ENCODE measurements at places on chromosomes 2 and 18.
A peak's percentile ranks its signal among the peaks of the same experiment; 100 is the strongest.

DNA sequence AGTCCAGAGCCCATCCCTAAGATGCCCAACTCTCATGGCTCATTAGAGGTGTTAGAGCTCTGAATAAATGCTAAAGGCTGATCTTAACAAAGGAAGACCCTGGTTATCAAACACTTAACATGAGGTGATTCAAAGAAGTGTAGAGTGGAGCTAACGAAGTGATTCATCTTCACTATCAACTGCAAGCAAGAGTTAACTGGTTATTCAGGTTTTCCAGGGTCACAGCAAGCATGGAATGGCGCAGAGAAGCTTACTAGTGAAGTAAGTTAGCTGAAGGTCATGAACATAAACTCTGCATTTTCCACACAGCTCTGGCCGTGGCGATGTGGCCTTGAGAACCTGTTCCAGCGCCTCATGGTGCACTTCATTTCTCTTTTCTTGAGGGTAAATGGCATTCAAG is 17.0 kb downstream of the RND3 start:
- no peak for DNase-seq

DNA sequence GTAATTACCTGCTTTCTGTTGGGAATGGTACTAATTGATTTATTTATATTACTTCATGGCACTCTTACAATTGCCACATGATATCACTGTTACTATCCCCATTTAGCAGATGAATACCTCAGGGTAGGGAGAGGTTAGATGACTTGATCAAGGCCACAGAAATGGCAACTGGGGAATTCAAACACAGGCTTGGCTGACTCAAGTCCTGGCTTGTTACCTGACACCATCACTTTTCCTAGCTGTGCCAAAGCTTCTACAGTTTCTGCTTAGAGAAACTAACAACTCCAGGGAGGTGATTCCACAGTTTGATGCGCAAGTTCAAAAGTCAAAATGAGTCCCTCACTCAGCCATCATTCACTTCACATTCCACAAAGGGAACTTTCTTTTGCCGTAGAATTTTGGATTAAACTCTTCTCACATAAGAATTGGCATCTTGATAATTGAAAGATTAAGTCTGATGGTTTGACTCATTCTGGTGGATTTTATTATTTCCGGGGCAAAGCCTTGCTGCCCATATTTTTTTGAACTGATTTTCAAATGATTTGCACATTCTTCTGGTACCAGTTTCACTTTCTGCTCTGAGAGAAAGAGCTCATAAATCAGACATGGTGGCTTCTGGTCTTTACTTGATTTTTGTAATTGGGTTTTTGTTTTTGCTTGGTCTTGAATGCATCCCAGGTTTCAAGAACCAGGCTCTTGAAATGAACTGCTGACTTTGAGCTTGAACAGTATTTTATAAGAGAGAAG is 656.8 kb downstream of the BCL11A start:
- DNase-seq: no peak

DNA sequence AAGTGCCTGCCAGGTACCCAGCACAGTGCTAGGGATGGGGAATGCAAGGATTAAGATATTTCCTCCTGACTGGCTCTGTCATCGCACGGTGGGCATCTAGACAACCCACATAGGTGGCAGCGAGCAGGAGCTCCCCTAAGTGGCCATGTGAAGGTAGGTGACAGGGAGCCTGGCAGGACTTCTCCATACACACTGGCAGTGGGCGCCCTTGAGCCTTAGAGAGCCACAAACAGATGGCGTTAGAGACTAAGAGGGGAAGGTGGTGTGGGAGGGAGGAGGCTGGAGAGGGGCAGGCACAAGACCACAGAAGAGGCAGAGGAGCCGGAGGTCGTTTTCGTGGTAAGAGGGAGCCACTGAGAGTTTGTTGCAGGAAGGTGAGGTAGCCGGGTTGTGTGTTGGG is 15.2 kb downstream of the PRELID3A start:
- no peak for DNase-seq

GRCh38 chr2:102154946-102155702 is 12.6 kb downstream of the IL1R1 start:
- no peak for DNase-seq

GRCh38 chr18:34709104-34709503 is 994 bp upstream of the DTNA start:
- no peak for DNase-seq

DNA sequence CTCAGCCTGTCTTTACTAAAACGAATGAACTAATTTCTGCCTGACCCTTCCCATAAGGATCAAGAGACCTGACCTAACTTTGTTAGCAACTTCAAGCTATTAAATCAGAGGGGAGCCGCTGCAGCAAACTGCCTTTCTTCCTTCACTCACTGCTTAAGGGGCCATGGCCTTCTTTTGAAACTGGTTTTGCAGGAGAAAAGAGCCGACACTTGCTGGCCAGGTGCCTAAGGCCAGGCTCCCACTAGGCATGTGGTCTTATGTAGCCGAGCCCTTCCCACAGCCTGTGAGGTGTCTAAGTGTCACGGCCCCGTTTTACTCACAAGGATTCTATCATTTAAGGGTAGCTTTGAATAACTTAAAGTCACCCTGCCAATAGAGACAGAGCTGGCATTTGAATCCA is 130.8 kb downstream of the ZNF236 start:
- no peak for DNase-seq

DNA sequence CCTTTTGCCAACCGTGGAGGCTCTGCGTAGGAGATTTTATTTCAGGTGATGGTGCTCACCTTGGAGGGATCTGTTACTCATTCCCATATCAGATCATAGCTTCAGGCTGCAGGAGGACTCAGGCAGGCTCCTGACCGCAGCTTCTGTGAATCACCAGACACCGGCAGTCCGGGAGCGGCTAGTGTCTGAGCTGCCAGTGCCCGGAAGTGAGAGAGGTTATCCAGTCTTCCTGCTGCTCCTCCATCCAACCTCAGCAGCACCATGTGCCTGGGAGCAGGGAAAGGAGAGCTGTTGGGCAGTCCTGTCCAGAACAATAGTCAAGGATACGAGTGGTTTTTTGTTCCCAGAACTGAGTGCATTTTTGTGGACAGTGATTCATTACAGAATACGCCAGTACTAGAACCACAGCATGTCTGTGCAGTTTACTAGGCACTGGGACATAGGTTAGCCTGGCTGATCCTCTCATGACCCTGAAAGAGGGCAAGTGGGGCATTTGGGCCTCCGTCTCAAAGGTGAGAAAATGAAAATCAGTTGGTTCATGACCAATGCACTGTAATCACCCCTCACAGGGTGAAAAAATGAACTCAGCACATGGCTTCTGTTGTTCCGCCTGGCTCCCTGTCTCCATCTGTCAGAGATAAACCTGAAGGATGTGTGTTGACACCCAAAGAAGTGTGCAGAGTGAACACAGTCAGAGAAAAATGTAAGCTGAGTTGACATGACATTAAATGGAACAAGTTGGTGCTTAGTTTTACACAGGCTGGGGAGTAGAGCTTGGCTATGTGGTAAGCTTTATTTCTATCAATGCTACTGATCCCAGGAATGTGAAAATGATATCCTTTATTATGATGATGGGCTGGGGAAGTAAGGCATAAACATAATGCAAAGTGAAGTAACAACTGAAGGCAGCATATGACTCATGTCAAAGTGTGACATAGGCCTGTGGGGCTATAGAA is 12.2 kb downstream of the FHOD3 start:
- no peak for DNase-seq

- DNase-seq: no peak
Measured at GRCh38 chr2:45199973-45200372, 190.7 kb upstream of the SIX2 start.

DNA sequence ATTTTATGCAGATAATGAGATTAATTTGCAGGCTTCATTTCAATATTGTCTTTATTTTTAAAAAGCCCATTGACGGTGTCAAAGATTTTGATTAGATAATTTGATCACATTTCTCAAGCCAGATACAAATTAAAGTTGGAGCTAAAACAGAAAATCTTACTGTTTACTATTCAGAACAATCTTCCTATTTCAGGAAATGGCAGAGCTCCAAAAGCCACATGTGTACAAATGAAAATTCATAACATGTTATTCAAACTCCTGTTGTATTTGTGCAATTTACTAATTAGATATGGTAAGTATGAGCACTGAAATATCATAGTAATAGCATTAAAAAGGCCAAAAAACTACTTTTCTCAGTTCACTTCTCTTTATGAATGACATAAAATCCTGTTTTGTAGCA is 682.9 kb downstream of the KCNJ3 start:
- no peak for DNase-seq

- no peak for DNase-seq
Measured at GRCh38 chr18:79570266-79571201, 109.1 kb upstream of the CTDP1 start.

DNA sequence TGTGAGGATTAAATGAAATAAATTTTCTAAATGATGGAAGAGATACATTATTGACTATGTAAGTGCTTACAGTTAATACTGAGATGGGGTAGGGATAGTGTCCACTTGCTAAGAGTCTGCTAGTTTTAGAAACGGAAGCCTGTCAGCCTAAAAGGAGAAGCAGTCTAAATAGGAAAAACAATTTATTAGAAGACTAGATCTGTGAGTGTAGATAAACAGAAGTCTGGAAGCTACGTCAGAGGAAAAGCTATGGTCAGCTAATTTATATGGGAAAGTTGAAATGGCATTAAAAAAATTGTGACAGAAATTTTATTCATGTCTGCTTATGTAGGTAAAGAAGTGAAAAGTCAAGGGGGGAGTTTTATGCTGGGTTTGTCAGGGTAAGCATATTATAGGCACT is 1338.4 kb upstream of the CHAC2 start:
- no peak for DNase-seq

DNA sequence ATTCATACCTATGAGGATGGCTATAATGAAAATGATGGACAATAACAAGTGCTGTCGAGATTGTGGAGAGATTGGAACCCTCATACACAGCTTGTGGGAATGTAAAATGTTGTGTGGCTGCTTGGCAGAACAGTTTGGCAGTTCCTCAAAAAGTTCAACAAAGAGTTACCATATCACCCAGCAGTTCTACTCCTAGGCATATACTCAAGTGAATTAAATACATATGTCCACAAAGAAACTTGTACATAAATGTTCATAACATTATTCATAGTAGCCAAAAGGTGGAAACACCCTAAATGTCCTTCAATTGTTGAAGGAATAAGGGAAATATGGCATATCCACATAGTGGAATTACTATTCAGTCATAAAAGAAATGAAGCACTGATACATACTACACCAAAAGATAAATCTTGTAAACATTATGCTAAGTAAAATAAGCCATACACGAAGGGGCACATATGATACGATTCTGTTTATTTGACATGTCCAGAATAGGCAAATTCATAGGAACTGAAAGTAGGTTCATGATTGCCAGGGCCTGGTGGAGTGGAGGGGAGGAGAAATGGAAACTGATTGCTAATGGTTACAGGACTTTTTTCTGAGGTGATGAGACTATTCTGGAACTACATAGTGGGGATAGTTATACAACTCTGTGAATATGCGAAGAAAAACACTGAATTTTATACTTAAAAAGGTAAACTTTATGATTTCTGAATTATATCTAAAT is 92.1 kb downstream of the ADAM23 start:
- DNase-seq: no peak

DNA sequence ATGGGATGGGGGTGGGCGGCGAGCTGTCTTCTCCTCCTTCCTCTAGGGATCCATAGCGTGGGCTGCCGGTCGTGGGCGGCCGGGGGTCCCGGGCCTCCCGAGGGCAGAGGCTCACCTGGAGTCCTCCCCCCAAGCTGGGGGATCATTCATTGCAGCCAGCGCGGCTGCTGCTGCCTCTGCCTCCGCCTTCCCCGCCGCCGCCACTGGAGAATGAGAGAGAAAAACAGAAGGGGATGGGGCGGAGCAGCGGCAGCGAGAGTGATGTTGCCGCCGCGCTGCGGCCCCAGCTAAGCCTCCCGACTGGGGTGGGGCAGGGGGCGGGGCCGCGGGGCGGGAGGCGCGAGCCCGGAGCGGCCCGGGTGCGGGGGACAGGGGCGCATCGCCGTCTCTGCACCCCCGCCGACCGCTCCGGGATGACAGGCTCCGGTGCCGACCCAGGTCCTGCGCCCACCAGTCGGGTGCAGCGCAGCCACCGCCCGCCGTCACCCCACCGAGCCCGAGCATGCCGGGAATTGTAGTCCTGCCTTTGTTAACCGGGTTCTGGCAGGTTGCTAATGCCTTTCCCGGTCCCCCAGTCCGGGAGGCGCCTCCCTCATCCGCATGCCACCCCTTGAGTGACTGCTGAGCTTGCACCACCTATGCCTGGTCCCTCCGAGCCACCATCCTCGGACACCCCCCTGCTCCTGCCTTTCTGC is at the start of gene KIF3C:
Gene KIF3C, minus strand, starts transcription at position 225 of the 695 bp plus-strand sequence. CDS start 580 bp downstream, outside the sequence.
- peak; percentile 71 for DNase-seq

GRCh38 chr2:26989156-26989555 is 18.7 kb downstream of the MAPRE3 start:
- DNase-seq: no peak

DNA sequence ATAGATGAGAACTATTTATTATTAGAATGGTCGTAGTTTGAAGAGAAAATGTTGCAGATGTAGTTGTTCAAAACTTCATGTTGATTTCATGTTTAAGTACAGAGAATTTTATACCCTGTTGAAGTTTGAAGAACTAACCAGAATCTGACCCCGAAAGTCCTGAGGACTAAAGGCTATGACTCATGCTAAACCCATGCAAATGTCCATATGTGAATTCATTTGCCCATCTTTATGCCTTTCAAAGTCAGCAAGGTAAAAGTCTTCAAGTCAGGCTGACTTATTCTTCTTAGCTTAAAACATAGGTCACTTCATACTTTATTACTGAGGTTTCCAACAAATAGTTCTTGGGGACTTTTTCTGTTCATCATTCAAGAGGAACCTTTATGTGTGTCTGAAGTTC is 185.5 kb downstream of the CCDC85A start:
- DNase-seq: no peak

DNA sequence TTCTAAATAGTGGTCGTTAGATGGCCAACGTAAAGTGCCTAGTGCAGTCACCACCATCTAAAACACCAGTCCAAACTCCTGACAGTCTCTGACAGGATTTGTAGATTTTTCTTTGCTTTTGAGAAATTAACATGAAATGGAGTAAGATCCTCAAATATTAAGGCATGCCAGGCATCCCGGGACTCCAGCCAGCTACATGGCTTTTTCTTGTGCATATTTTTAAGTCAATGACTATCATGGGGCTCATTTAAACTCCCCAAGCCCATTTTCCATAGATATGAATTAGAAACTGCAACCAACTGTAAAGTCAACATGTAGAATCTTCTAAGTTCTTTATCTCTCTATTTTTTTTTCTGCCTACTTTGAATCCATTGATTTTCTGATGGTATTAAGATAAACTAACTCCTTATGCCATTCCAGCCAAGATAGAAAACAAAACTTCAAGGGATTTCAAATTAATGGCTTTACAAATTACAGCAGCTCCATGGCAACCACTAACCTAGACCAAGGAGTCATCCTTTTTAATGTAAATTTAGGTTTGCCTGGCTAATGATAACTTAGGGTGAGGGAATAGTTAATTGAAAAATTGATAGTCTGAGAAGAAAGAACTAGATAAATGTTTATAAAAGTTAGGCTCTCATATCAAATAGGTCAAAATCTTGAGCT is 764.1 kb upstream of the NXPH2 start:
- no peak for DNase-seq

- no peak for DNase-seq
Measured at GRCh38 chr18:33440060-33441043, at the start of gene CCDC178. TSS of gene CCDC178 (minus strand) at chr18:33440721. CDS start at chr18:33412088, 28,633 bp downstream.
